ENCODE measurements at places on chromosomes 12 and 14. TPM values are rescaled to one million over a fixed set of nuclear protein-coding genes. Genes with fewer than 3 reads are reported as not detected.

Gene NDRG2
- total RNA-seq = 4.6 TPM

Gene PLD4
- total RNA-seq = 0.20 TPM

Gene PPP2R5C
- total RNA-seq = 250 TPM

Gene HVCN1
- 10.6 TPM for total RNA-seq

Gene ZNF385A
- 0.66 TPM for total RNA-seq

Gene CEP128
- total RNA-seq = 26.9 TPM

Gene CCDC197
- total RNA-seq = not detected

Gene AQP2
- not detected for total RNA-seq

Gene TRMT5
- 9.0 TPM for total RNA-seq

Gene NAV3
- total RNA-seq = not detected

Gene TSPAN31
- total RNA-seq = 25.4 TPM

Gene TTC7B
- 9.3 TPM for total RNA-seq

Gene TSPAN11
- total RNA-seq = not detected

Gene FRMD6
- 5.7 TPM for total RNA-seq

Gene COPZ1
- 152 TPM for total RNA-seq

Gene LRTM2
- not detected for total RNA-seq

Gene ZDHHC22
- total RNA-seq = not detected
